Progenitor cell of endocrine pancreas (in vitro differentiated cells): ENCODE measurements at places on chromosomes 3 and 15. TPM values are rescaled to one million over a fixed set of nuclear protein-coding genes. Genes with fewer than 3 reads are reported as not detected.
A peak's percentile ranks its signal among the peaks of the same experiment; 100 is the strongest.

- no peaks in the 10 kb centered on the region for H3K36me3 ChIP-seq
- no peak overlapping the region for H3K27ac ChIP-seq
- H3K4me3 ChIP-seq = no peak overlapping the region
- DNase-seq = no peak
- no peaks in the 10 kb centered on the region for H3K27me3 ChIP-seq
Observed at GRCh38 chr3:77421916-77422315, 382.0 kb downstream of the ROBO2 start.

DNA sequence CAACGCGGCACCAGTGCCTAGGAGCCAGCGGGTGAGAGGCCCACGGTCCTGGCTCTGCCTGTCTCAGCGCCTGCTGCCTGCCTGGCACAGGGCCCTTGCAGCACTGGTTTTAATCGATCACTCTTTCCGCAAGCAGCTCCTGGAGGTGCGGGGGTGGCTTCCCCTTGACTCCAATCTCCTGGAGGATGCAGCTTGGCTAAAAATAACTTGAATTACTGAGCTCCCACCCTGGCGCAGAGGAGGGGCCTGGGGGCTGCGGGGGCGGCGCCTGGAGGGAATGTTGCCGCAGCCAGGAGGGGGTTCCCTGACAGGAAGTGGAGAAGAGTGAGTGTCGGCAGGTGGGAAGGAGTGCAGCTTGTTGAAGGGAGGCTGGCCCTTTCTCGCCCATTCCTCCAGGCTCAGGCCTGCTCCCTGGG, 9.9 kb upstream of the RPL29 start:
- H3K36me3 ChIP-seq = no peaks in the 10 kb centered on the region
- peaks cover 19% of the 10 kb centered on the region for H3K27me3 ChIP-seq
- H3K27ac ChIP-seq = no peak overlapping the region
- no peak overlapping the region for H3K4me3 ChIP-seq

DNA sequence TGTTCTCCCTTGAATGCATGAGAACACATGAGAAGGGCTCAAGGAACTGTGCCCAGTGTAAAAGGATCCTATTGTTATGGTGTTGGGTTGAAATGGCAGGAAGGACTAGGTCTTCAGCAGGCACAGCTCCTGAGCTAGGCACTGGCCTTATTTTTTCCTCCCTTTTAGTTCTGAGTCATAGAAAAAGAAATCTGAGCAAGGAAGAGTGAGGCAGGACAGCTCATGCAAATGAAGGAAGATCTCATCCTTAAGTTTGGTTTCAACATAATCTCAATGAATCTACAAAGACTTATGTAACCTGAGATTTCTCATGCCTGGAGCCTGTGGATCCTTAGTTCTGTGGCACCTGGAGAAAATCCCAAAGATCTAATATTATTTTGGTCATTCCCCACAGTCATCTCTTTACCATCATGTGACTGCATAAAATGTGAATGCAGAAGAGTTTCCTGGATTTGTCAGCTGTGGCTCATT, 188.6 kb upstream of the TBL1XR1 start:
- peaks cover 2% of the 10 kb centered on the region for H3K4me1 ChIP-seq
- no peak overlapping the region for H3K4me3 ChIP-seq
- H3K27ac ChIP-seq = no peak overlapping the region
- H3K27me3 ChIP-seq = no peaks in the 10 kb centered on the region

DNA sequence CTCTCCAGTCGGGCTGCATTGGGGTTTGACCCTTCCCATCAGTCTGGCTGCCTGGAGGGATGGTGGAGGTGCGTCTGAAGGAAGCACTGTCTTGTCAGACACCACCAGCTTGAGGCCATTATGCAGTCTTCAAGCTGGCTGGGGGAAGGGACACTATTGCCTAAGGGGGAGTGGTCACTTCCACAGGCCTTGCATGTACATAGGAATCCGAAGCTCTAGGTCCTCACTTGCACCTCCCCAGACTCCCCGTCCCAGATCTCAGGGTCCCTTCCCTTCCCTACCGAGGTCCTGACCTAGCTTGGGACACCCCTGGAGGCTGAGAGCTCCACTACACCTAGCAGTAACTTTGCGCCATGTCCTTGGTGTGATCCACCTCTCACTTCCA, 48.6 kb upstream of the KLF13 start:
- DNase-seq = peak; percentile 5
- no peaks in the 10 kb centered on the region for H3K27me3 ChIP-seq
- no peak overlapping the region for H3K4me3 ChIP-seq
- H3K27ac ChIP-seq = no peak overlapping the region
- H3K36me3 ChIP-seq = no peaks in the 10 kb centered on the region

- no peak overlapping the region for H3K27ac ChIP-seq
- H3K4me1 ChIP-seq = no peaks in the 10 kb centered on the region
- no peak overlapping the region for H3K4me3 ChIP-seq
- H3K36me3 ChIP-seq = no peaks in the 10 kb centered on the region
- no peaks in the 10 kb centered on the region for H3K27me3 ChIP-seq
- no peak for DNase-seq
Observed at GRCh38 chr3:89847955-89848354, 740.5 kb downstream of the EPHA3 start.

- H3K27ac ChIP-seq = no peak overlapping the region
- H3K27me3 ChIP-seq = no peaks in the 10 kb centered on the region
Observed at GRCh38 chr3:61928039-61928438, 366.7 kb downstream of the PTPRG start.

DNA sequence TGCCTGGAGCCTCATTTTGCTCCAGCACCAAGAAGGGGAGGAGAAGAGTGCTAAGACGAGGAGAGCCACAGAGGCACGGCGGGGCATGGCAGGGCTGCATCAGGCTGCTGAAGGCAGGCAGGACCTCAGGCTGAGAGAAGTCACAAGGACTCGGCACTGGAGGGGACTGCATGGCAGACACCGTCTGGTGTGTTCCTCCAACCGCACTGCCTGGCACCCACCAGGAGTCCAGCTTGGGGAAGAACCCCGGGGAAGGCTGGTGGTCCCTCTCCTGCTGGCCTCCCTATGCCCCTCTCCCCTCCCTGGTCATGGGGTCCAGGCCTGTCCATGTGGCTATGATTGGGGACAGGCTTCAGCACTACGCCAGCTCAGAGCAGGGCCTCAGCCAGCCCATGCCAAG, 153.2 kb upstream of the MEF2A start:
- no peaks in the 10 kb centered on the region for H3K36me3 ChIP-seq
- H3K4me1 ChIP-seq = no peaks in the 10 kb centered on the region
- H3K27ac ChIP-seq = no peak overlapping the region
- H3K27me3 ChIP-seq = no peaks in the 10 kb centered on the region
- DNase-seq = no peak
- no peak overlapping the region for H3K4me3 ChIP-seq

GRCh38 chr3:149435996-149436885, 38.3 kb upstream of the TM4SF4 start:
- H3K27ac ChIP-seq = no peak overlapping the region
- no peaks in the 10 kb centered on the region for H3K36me3 ChIP-seq
- H3K4me1 ChIP-seq = peaks cover 9% of the 10 kb centered on the region
- DNase-seq = no peak
- no peaks in the 10 kb centered on the region for H3K27me3 ChIP-seq
- H3K4me3 ChIP-seq = no peak overlapping the region

DNA sequence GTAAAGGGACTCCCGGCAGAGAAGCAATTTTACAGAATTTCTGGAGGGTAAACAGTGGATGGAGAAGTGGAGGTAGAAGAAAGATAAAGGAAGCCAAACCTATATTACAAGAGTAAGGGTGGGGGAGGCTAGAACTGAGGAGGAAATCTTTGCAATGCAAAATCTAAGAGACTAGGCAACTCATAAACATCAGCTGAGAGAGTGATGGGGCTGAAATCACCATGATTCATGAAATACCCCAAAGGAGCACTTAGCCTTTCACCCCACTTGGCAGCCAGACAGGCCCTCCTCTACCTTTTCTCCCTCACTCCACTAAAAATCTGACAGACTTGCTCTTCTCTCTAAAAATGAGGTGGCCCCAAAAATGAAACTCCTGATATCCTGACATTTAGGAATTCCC, 19.5 kb upstream of the ZBTB38 start:
- no peak overlapping the region for H3K27ac ChIP-seq
- peaks cover 4% of the 10 kb centered on the region for H3K4me1 ChIP-seq
- no peak overlapping the region for H3K4me3 ChIP-seq
- no peaks in the 10 kb centered on the region for H3K36me3 ChIP-seq
- DNase-seq = no peak

GRCh38 chr3:183533412-183534132, 21.9 kb downstream of the KLHL6 start:
- peaks cover 6% of the 10 kb centered on the region for H3K4me1 ChIP-seq
- H3K27me3 ChIP-seq = peaks cover 5% of the 10 kb centered on the region
- H3K27ac ChIP-seq = peak overlapping the region; percentile 68
- H3K4me3 ChIP-seq = peak overlapping the region; percentile 8
- no peaks in the 10 kb centered on the region for H3K36me3 ChIP-seq
- DNase-seq = no peak

DNA sequence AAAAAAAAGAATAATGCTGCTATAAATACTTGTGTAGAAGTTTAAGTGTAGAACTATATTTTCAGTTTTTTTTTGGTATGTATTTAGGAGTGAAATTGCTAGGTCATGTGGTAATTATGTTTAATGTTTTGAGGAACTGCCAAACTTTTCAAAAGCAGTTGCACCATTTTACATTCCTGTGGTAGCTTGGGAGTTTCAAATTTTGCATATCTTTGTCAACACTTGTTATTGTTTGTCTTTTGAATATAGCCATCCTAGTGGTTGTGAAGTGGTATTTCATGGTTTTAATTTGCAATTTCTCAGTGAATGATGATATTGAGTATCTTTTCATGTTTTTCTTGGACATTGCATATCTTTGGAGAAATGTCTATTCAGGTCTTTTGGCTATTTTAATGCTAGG, 30.4 kb downstream of the SKIL start:
- H3K36me3 ChIP-seq = peaks cover 45% of the 10 kb centered on the region
- no peaks in the 10 kb centered on the region for H3K4me1 ChIP-seq
- no peak overlapping the region for H3K27ac ChIP-seq
- no peak for DNase-seq

DNA sequence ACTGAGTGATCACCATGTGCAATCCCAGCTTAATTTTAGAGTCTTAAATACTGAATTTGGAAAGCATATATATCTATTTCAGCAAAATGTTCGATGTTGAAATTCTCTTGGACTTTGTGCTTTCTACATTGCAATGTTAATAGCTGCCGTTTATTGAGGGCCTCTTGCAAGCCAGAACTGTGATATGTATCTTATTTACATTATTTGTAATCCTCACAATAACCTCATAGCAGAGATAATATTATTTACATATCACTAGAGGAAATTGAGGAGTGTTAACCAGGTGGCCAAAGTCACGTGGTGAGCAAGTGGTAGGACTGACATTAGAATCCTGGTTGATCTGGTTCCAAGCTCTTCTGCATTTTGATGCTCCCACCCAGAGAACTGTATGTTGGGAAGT, 254.1 kb downstream of the SLC9A9 start:
- H3K27ac ChIP-seq = no peak overlapping the region
- H3K4me1 ChIP-seq = peaks cover 9% of the 10 kb centered on the region
- DNase-seq = no peak

- H3K27ac ChIP-seq = no peak overlapping the region
- no peak for DNase-seq
- peaks cover 76% of the 10 kb centered on the region for H3K27me3 ChIP-seq
- H3K36me3 ChIP-seq = no peaks in the 10 kb centered on the region
- H3K4me1 ChIP-seq = peaks cover 7% of the 10 kb centered on the region
Observed at GRCh38 chr15:94229591-94230369, 1.6 kb upstream of the MCTP2 start.

The ARGFX gene
- total RNA-seq = not detected in 2 replicates

The GPR176 gene
- 1.0 and 1.1 TPM in 2 replicates for total RNA-seq
